ENCODE measurements at places on chromosomes 6 and 20.

DNA sequence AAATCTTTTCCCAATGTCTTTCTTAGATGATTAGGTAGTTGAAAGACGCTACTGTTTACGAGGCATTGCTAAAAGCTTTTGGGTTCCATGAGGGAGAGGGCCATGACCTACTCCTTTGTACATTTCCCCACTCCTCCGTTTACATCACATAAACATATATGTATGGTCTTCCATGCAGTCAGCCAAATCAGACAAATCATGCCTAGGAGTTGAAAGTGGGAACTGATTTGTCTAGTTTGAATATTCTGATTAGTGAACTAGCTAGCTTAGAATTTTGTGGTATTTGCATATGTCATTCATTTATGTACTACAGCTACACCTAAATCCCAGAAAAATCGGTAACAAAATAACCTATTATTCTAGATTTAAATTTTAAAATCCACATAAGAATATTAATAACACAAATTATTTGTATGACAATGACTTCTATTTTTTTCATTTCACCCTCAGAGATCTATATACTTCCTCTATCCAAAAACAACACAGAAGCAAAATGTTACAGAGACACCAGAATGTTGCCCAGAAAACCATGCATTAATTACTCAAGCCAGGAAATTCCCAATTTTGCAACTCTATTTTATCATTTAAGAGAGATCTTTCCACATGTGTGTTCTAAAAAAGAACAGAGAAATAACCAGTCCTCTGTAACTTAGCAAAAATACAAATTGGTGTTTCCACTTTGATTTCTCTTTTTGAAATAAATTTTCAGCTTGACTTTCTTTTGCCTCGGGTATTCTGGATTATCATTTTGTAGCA is 231.9 kb downstream of the LAMA2 start:
- no peak for DNase-seq

DNA sequence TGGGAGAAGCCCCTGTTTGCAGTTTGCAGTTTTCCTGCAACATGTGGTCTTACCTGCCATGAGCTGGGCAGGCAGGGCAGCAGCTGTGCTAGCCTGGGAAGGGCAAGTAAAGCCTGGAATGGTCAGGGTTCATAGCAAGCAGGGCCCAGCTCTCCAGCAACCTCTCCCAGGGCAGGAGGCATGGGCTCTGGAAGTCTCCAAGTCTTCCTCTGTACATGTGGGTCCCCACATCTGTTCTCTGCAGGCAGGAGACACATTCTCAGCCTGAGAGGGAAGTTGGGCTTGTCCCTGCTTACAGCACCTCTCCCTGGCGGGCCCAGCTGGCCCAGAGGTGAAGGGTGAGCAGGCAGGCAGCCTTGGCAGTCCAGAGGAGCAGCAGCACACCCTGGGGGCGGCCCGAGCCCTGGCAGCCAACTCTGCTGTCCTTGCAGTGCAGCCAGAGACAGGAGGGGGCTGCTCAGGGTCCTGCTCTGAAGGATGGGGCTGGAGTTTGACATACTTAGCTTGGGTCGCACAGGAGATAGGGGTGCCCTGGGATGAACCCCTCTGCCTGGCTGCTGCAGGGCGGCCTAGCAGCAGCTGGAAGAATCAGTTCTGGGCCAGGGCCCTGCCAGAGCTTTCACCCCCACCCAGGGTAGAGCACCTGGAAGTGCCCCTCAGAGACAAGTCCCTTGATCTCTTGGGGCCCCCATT is 176.0 kb downstream of the MRPL14 start:
- peak; percentile 67 for DNase-seq

DNA sequence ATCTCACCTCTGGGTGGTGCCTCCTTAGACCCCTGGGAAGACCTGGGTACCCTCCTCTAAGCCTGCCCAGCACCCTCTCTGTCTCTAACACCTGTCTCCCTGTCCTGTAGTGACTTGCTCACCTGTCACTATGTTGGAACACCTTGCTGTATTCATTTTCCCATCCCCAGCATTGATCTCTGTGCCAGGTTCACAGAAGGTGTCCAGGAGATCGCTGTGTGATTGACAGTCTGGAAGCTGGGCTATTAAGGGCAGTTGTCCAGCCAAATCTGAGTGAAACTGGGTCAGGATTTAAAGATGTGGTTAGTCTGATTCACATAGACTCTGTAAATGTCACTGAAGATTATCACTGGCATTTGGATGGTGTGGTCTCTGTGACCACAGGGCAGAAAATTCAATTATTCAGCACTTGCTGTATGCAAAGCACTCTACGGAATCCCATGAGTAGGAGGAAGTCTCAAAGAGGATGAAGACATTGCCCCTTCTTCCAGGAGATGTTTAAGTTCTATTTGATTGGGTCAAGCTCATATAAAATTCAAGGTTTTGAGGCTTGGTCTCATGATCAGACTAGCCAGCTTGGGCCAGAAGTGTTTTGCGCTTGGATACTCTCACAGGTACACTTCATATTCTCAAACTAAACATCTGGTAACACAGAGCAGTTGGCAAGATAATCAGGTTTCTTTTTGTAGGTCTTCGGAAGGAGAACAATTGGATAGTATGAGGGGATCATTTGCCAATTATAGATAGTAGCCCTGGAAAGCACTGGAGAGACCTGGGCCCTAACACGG is 57.8 kb upstream of the TAGAP start:
- DNase-seq, result no peak

DNA sequence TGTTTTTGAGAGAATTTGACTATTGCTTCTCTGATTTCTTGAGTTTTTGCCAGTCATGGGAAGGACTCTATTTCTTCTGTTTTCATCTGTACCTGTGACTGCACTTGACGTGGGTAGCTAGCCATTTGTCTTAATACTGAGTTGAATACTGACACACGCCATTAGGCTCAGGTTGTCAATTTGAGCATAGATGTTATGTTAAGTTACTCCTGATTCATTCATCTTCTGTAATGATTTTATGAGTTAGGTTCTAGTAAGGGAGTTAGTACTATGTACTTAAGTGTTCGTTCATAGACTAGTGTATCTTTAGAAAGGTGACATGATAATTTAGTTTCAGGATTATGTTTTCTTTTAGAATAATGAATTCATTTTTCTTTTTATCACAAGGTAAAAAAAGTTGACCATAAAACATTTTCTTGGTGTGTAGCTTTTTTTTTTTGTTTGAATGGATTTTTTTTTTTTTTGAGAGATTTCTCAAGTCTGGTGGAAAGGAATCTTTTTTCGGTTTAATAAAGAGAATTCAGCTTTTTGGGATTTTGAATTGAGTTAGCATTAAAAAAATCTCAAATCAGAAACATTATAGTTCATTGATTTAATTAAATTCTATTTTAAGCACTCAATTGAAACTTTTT is 1.7 kb downstream of the AFDN start:
- DNase-seq, result no peak

GRCh38 chr20:35341366-35342028 is 49.3 kb upstream of the FAM83C start:
- DNase-seq, result no peak

DNA sequence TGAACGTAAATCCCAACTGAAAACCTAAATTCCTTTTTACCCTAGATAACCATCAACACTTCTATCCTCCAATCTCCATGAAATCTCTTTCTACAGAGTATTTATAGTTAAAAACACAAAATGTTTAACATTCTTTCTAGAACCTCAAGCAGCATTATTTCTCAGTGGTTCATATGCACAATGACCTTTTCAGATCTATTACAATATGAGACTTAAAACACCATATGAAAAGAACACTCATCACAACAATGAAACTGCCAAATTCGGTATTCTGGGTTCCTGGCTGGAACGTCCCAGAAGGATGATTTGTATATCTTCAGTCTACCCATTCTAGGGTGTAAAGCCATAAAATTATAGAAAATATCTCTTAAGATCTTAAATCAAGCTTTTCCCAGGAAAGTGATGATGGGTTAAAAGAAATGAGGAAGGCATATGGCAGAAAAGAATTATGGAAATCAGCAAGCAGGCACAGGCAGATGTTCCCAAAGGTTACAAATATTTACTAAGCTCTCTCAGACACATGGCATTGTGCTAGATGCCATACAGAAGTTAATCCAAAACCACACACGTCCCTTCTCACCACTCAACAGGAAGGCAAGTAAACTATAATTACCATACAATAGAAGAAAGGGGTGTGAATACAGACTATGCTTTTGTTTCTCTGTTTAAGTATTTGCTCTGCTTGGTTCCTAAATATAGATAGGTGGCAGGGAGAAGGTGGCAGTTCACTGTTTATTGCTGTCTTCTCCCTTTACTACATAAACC is 118.0 kb downstream of the CHD6 start:
- DNase-seq, result no peak

DNA sequence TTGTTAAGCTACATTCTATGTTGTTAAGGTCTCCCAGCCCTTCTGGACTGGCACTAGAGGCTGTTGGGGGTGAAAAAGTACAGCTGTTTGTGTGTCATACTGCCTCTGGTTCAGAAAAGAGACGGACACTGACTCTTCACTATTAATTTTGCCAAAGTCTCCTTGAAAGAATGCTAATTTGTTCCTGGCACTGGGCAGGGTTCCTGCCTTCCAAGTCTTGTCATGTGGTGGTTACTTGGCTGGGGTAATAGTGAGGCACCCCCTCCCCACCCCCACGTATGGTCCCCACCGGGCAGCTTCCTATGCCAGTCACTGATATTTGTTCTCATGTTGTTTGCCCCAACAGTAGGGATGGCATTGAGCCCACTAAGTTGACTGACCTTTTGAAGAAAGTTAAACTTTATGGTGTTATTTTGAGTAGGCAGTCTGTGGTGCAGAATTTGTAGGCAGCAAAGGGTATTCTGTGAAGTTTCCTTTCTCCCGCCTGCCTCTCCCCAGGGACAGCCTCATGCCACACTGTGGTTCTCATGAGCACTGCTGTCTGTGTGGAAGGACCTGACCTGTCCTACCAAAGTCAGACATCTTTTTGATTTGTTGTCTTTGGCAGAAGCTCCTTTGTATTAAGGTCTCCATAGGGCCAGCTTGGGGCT is 8.7 kb downstream of the CDS2 start:
- DNase-seq, result no peak

DNA sequence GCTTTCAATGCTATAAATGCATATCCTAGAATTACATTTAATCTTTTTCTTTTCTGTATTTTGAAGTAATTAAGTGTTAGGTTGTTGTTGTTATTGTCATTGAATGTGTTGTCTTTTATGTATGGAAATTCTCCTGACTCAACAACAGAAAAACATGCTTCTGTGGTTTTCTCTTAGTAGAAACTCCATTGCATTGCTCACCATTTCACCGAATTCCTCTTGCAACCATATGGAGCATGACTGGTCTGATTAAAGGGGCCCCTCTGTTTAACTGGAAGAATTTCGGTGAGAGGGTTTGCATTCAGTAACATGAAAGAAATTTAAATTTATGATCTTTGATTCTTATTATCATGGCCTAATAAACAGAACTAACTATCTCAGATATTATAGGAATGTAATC is 454.3 kb upstream of the JARID2 start:
- no peak for DNase-seq

DNA sequence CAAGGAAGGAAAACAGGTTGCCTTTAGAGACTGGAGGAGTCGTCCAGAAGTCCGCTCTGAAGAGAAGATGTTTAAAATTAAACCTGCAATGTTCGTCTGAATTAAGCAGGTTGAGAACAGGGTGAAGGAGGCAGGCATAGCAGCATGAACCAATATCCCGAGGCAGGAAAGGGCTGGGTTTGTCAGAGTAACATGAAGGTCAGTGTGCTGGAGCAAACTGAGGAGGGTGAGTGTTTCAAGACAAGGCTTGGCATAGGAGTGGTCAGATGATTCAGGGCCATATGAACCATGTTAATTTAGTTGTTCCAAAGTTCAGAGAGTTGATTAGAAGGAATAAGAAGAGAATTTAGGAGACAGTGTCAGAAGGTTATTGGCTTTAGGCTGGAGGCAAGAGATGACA is 93.3 kb downstream of the UTRN start:
- DNase-seq, result no peak

GRCh38 chr6:127404133-127404532 is 55.1 kb downstream of the KIAA0408 start:
- DNase-seq, result no peak
